Muscle of leg (tissue), 16 donors: ENCODE measurements at places on chromosomes 7 and 10.
A peak's percentile ranks its signal among the peaks of the same experiment; 100 is the strongest.

GRCh38 chr7:84247591-84247990 lies 53.0 kb upstream of the SEMA3A start:
- H3K4me3 ChIP-seq: no peak overlapping the region
- H3K27ac ChIP-seq: no peak overlapping the region
- H3K27me3 ChIP-seq: no peaks in the 10 kb centered on the region
- H3K4me1 ChIP-seq: peaks cover 2% of the 10 kb centered on the region
- DNase-seq: peak; percentile 42
- no peaks in the 10 kb centered on the region for H3K36me3 ChIP-seq

DNA sequence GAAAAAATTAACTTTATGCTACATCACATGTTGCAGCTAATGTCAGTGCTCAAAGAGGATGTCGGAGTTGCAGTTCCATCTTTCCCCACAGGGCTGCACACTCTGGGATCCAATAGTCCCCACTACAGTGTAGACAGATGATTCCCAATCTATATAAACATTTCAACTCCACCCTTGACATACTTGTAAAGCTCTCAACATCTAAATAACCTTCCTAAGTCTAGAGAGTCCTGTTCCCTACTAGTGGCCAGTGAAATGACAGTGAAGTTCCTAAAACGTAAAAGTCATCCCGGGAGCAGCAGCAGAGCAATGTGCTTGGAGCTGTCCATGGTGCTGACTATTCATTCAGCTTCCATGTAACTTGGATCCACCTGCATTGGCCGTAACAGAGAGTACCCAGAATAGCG lies 145.1 kb downstream of the GRM8 start:
- no peak overlapping the region for H3K4me3 ChIP-seq
- DNase-seq: peak; percentile 70
- no peaks in the 10 kb centered on the region for H3K4me1 ChIP-seq
- no peaks in the 10 kb centered on the region for H3K36me3 ChIP-seq
- no peak overlapping the region for H3K27ac ChIP-seq

GRCh38 chr10:78028438-78029268 lies 662 bp downstream of the POLR3A start:
- H3K27ac ChIP-seq: peak overlapping the region; percentile 86
- peaks cover 11% of the 10 kb centered on the region for H3K4me1 ChIP-seq
- no peaks in the 10 kb centered on the region for H3K27me3 ChIP-seq

- no peaks in the 10 kb centered on the region for H3K36me3 ChIP-seq
- no peak for DNase-seq
- no peaks in the 10 kb centered on the region for H3K27me3 ChIP-seq
- H3K4me3 ChIP-seq: no peak overlapping the region
- H3K4me1 ChIP-seq: no peaks in the 10 kb centered on the region
These were observed 9.3 kb downstream of the OLAH start for GRCh38 chr10:15053061-15053460.

DNA sequence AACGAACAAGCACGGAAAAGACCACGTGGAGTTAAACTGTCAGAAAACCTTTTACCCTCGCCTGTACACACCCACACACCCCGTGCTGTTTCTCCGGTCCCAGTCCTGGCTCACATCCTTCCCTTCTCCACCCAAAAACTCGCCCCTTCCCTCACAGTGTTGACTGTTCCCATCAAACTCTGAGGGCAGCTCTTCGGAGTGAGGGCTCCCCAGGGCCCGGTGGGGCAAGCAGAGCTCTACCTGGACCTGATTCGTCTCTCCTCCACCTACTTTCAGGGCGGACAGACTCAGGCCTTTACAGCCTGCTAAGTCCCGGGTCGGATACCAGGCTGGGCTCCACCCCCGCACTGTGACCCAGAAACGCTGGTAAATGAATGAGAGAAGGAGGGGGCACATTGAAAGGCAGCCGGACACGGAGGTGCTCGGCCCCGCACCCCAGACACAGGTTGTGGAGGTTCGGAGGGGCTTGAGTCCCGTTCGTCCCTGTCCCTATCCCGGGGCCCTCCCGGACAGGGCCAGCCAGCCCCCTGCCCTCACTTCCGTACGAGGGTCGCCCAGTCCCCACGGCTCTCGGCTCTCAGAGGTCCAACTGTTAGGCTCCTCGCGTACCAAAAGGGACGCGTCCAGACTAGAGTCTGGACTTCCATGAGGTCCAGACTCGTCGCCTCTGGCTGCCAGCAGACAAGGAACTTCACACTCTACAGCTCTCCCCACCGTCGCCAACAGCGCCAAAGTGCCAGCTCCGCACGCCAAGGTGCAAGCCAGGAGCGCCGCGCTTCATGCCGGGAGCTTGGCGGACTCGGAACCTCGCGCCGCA lies 31.7 kb upstream of the ASL start:
- peaks cover 6% of the 10 kb centered on the region for H3K4me1 ChIP-seq
- peak; percentile 62 for DNase-seq
- H3K36me3 ChIP-seq: no peaks in the 10 kb centered on the region
- peak overlapping the region; percentile 41 for H3K4me3 ChIP-seq

DNA sequence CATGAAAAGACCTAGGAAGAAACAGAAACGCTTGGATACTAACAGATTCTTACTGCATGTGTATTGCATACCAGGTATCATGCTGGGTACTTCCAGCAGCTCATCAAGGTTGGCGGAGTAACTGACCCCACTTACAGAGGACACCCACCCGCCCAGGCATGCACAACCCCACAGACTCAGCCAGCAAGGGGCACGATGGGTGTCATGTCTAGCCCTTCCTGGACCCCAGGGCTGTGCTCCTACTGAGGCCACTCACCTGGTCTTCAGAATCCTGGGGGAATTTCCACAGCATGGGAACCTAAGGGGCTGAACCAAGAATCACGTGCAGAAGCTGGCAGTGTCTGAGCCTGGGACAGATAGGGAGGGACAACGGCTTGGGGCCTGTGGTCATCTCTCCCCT lies 134.1 kb upstream of the ZNF32 start:
- no peak overlapping the region for H3K4me3 ChIP-seq
- H3K27ac ChIP-seq: no peak overlapping the region
- H3K36me3 ChIP-seq: no peaks in the 10 kb centered on the region
- H3K27me3 ChIP-seq: no peaks in the 10 kb centered on the region

DNA sequence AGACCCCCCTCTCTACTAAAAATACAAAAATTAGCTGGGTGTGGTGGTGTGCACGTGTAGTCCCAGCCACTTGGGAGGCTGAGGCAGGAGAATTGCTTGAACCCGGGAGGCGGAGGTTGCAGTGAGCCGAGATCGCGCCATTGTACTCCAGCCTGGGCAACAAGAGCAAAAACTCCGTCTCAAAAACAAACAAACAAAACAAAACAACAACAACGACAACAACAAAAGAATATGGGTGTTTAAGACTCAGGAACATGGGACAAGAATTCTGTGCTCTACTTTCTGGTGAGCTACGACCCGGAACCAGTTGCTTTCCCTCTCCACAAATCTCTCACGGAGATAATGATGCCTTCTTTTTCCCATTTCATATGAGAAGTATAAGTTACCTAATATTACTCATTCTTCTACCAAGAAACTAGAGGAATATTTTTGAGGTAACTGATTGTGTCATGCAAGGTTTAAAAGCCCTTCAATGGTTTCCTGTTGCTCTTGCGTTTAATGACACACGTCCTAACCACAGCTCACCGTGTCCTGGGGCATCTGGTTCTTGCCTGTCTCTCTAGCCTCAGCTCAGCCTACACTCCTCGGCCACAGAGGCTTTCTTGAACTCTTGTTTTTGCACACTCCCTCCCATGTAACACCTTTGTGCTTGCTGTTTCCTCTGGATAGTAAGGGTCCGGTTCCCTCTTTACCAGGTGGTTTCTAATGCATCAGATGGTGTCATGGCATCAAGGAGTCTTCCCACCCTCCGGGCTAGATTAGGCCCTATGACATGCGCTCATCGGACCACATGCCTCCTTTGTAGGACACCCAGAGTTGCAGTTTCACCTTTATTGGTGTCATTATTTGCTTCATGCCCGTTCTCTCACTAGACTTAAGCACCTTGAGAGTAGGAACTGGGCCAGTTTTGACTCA lies 67.5 kb downstream of the PFKFB3 start:
- DNase-seq: no peak
- no peak overlapping the region for H3K4me3 ChIP-seq
- no peaks in the 10 kb centered on the region for H3K36me3 ChIP-seq
- H3K27ac ChIP-seq: no peak overlapping the region
- H3K27me3 ChIP-seq: no peaks in the 10 kb centered on the region
- H3K4me1 ChIP-seq: peaks cover 3% of the 10 kb centered on the region

- H3K4me3 ChIP-seq: no peak overlapping the region
- no peak for DNase-seq
- H3K27ac ChIP-seq: no peak overlapping the region
These were observed 12.5 kb downstream of the CCNY start for GRCh38 chr10:35348609-35349388.

- peaks cover 35% of the 10 kb centered on the region for H3K4me1 ChIP-seq
- no peak overlapping the region for H3K4me3 ChIP-seq
These were observed 270.3 kb downstream of the ELFN1 start for GRCh38 chr7:1940402-1940786.

DNA sequence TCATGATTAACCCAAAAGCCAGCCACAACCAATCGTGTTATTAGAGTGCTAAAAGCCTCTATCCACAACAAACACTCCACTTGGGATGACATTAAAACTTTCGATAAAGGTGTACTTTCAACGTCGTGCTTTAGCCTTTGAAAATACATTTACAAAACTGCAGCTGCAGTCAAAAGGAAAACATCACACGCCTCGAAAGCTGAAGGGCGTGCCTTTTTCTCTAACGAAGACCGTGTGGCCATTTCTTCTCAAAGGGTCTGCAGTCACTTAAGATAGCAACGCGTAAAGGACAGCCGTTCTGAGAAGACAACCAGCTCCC lies 1.1 kb downstream of the ARHGAP12 start:
- no peaks in the 10 kb centered on the region for H3K27me3 ChIP-seq
- DNase-seq: peak; percentile 55
- H3K27ac ChIP-seq: peak overlapping the region; percentile 76

GRCh38 chr7:156456503-156457115 lies 184.0 kb upstream of the RNF32 start:
- DNase-seq: no peak
- no peak overlapping the region for H3K4me3 ChIP-seq
- no peaks in the 10 kb centered on the region for H3K36me3 ChIP-seq
- H3K4me1 ChIP-seq: no peaks in the 10 kb centered on the region
- no peak overlapping the region for H3K27ac ChIP-seq
- H3K27me3 ChIP-seq: no peaks in the 10 kb centered on the region

- no peaks in the 10 kb centered on the region for H3K4me1 ChIP-seq
- H3K27me3 ChIP-seq: no peaks in the 10 kb centered on the region
- H3K36me3 ChIP-seq: no peaks in the 10 kb centered on the region
These were observed 56.4 kb downstream of the NEUROD6 start for GRCh38 chr7:31284106-31284505.

DNA sequence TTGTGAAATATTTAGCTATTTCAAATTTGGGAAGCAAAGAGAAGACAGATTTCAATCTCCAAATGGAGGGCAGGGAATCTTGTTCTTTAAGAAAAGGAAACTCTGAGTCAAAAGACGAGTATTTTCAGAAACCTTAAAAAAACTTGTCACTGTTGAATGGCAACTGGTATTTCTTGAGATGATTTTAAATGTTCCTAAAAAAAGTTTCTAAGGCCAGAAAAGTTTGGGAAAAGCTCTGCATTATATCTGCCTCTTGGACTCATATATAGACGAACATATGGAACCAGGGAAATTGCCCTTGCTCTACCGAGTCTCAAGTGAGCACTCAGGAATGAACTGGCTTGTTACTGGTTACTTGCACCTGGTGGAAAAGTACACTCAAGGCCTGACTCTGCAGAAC lies 69.5 kb downstream of the ADAM22 start:
- no peaks in the 10 kb centered on the region for H3K27me3 ChIP-seq
- peaks cover 2% of the 10 kb centered on the region for H3K4me1 ChIP-seq
- H3K27ac ChIP-seq: peak overlapping the region; percentile 13
- H3K36me3 ChIP-seq: no peaks in the 10 kb centered on the region

DNA sequence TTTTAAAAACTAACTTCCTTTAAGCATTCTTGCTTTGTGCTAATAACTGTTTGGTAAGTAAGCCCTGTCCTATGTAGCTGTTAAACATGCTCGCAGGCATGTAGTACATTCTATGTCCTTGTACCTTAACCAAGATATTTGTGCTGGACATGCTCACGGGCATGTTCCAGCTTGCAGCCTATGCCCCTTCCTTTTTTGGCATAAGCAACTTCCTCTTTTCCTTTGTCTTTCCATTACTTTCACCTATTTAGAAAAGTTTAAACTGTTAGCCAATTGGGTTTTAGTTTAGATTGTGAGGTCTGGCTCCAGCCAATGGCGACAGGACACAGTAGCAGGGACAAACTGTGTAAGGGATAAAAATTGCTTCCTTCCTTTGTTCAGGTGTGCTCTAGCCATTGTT lies 14.4 kb upstream of the APBB1IP start:
- no peak overlapping the region for H3K27ac ChIP-seq
- DNase-seq: no peak
- no peaks in the 10 kb centered on the region for H3K4me1 ChIP-seq
- H3K36me3 ChIP-seq: no peaks in the 10 kb centered on the region

GRCh38 chr10:96833220-96834001 lies 1.3 kb downstream of the LCOR start:
- H3K4me3 ChIP-seq: peak overlapping the region; percentile 86
- peak overlapping the region; percentile 85 for H3K27ac ChIP-seq
- DNase-seq: peak; percentile 52
